NCI-H69 (cell line): ENCODE measurements at places on chromosomes 5 and 9.
A peak's percentile ranks its signal among the peaks of the same experiment; 100 is the strongest.

- DNase-seq = no peak
These were observed 1008.9 kb downstream of the EFNA5 start for GRCh38 chr5:106661866-106662265.

DNA sequence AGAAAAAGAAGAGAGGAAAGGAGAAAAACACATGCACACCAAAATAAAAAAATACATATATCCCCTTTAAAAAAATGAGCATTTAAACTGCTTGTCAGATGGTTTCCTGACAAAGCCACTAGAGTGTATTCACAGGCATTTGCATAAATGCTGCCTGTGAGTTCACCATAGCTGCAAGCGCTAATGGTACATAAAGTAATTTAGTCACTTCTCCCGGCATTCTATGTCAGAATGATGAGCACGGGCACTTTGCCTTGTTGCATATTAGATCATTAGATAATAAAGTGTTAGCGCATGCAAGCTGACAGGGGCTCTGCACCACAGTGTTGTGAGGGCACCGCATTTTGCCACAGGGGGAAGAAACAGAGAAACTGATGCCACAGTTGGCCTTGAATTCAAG is 280.6 kb downstream of the EBF1 start:
- DNase-seq = no peak

- peak; percentile 21 for DNase-seq
These were observed 133.7 kb downstream of the SLC28A3 start for GRCh38 chr9:84206801-84207370.

DNA sequence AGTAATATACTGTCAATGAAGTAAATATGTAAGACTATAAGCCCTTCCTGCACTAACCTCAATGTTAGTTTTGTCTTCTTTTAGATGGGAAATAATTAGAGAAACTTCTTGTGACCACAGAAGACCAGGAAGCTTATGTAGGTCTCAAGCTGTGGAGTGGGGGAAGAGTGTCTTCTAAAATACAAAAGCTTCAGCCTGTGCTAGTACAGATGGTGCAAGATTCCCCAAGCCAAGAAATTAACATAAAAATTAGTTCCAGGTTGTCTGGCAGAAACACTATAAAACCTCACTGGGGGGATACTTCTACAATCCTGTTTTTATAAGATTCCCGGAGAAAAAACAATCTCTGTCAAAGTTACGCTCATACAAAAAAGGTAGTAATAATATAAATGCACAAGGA is 103.6 kb downstream of the FNBP1 start:
- no peak for DNase-seq

DNA sequence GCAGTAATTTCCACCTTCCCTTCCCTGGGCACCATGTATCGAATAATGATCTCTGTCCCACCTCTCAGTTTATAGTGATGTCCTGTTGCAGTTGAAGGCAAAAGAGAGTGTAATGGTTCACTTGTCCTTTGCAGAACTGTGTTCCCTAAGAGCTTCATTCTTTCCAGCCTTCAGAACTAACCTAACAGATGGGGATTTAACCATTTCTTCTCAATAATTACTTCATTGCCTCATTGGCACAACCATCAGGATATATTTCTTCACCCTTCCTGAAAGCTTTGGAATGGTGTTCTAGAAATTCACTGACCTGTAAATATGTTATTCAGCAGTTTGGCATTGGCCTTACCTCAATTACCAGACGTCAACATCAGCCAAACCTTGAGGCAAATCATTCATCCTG is 83.9 kb upstream of the PRRC1 start:
- no peak for DNase-seq

DNA sequence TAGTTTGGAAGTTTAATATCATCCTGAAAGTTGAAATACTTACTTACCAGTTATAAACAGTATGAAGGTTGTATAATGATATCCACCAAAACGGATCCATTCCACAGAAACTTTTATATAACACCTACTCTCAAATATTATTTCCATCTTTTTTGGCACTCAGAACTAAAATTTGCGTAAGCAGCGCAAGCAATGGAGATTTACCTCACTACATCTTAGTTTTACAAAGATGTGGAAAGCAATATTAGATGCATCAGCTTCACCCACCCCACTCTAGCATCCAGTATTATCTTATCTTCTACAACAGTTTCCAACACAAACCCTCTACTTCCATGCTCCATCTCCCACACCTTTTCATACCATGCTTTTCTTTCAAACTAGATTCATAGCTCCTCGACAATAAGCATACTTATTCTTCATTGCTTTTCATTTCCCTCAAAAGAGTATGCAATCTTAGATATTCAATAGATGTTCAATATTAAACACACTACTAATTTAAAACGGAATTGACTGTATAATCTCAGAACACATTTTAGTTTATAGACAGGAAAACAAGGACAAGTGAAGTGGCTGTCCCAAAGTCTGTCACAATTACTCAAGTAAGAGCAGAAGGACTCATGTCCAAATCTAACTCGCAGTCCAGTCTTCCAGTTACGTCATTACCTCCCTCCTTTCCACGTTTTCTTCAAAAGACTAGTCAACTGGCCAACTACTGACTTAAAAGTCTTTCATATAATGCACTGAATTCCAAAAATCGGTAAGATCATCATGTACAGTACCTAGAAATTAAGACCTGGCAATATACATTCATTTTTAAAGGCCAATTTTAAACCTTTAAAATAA is 2.2 kb downstream of the PPP2CA start:
- DNase-seq = peak; percentile 39
